ENCODE measurements at places on chromosomes 16 and 17.
A peak's percentile ranks its signal among the peaks of the same experiment; 100 is the strongest.

GRCh38 chr17:31283841-31284240 is 13.2 kb downstream of the OMG start:
- no peak overlapping the region for H3K27ac ChIP-seq
- H3K27me3 ChIP-seq: no peaks in the 10 kb centered on the region
- no peak overlapping the region for H3K4me3 ChIP-seq
- peaks cover 16% of the 10 kb centered on the region for H3K36me3 ChIP-seq
- H3K4me1 ChIP-seq: no peaks in the 10 kb centered on the region

- H3K4me1 ChIP-seq: peaks cover 66% of the 10 kb centered on the region
- no peaks in the 10 kb centered on the region for H3K36me3 ChIP-seq
- no peak overlapping the region for H3K27ac ChIP-seq
- peak; percentile 94 for DNase-seq
- no peaks in the 10 kb centered on the region for H3K27me3 ChIP-seq
- H3K4me3 ChIP-seq: peak overlapping the region; percentile 58
Measured at GRCh38 chr16:84726079-84726668, 26.4 kb downstream of the USP10 start.

DNA sequence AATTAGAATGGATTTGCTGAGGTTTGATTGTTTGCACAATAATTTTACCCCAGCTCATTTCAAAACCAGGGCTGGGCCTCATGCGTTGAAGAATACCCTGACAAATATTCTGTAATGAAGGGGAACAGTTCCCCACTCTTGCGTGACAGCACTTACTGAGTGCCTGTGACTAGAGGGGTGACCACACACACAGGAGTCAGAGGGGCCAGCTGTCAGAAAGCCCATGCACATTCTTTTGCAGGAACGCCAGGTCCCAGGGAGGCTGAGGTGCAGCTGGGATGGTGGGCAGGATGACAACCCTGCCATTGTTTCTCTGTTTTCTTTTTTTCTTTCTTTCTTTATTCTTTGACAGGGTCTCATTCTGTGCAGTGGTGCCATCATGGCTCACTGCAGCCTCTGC is 44.6 kb downstream of the SMPD3 start:
- H3K36me3 ChIP-seq: no peaks in the 10 kb centered on the region
- peaks cover 6% of the 10 kb centered on the region for H3K27me3 ChIP-seq
- H3K4me3 ChIP-seq: no peak overlapping the region
- H3K27ac ChIP-seq: no peak overlapping the region
- DNase-seq: no peak

DNA sequence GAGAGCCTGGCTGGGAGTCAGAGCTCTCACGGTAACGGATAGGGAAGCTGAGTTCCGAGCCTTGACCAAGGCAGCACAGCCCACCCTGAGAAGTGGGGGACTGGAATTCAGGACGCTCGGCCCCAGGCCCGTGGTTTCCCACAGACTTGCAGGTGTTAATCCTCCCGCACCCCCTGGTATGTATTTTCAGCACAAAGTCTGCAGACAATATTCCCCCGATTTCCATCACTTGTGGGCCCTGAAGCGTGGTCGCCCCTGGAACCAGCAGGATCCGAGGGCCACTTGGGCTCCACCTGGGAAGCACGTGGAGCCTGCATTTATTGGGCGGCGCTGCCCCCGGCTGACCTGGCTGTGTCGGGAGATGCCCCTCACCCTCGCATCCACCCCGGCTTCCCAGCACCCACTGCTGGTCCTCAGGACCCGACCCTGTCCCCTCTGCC is 60.2 kb downstream of the WSB1 start:
- peaks cover 16% of the 10 kb centered on the region for H3K4me1 ChIP-seq
- no peaks in the 10 kb centered on the region for H3K36me3 ChIP-seq
- DNase-seq: no peak
- H3K27me3 ChIP-seq: no peaks in the 10 kb centered on the region
- peak overlapping the region; percentile 81 for H3K4me3 ChIP-seq
- H3K27ac ChIP-seq: no peak overlapping the region

DNA sequence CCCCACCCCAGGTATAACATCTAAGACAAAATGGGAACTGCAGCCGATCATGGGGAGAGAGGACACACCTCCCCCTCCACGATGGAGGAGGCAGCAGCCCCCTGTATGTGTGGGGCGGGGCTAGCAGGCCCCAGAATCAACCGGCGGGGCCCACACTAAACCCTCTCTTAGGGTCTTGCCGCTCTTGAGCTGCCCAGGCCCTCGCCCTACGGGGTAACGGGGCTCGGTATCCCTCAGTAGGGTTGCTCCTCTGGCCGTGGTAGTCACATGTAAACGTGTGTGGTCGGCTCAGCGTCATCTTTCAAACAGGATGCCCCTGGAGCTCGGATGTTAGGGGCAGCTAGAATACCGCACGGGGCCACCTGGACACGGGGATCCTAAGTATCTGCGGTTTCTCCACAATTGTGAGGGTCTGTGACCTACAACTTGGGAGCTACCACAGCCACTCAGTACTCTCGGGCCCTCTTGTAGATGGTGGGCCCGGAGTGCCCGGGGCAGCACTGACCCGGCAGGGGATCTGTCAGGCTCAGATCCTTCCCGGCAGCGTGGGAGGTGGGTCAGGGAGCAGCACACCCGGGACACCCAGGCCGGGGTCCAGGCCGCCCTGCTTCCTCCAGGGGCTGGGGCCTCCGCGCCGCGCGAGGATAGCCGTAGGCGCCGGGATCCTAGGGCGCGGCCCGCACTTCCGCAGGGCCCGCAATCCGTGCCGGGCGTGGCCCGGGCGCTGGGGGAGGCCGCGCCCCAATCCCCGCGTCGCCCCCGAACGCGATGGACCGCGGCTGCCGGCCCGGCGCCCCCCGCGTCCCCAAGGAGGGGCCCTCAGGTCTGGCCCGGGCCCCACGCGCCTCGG is 781 bp downstream of the ARHGDIA start:
- DNase-seq: no peak
- H3K4me1 ChIP-seq: peaks cover 27% of the 10 kb centered on the region
- H3K27ac ChIP-seq: peak overlapping the region; percentile 93
- peaks cover 17% of the 10 kb centered on the region for H3K27me3 ChIP-seq

- H3K27ac ChIP-seq: no peak overlapping the region
- H3K27me3 ChIP-seq: no peaks in the 10 kb centered on the region
- DNase-seq: no peak
- no peak overlapping the region for H3K4me3 ChIP-seq
Measured at GRCh38 chr16:70496513-70496912, 26.8 kb downstream of the COG4 start.

- peaks cover 44% of the 10 kb centered on the region for H3K4me1 ChIP-seq
- H3K36me3 ChIP-seq: peaks cover 3% of the 10 kb centered on the region
- peaks cover 27% of the 10 kb centered on the region for H3K27me3 ChIP-seq
- H3K4me3 ChIP-seq: peak overlapping the region; percentile 85
- peak; percentile 26 for DNase-seq
Measured at GRCh38 chr17:76384987-76385891, 830 bp downstream of the SPHK1 start.

DNA sequence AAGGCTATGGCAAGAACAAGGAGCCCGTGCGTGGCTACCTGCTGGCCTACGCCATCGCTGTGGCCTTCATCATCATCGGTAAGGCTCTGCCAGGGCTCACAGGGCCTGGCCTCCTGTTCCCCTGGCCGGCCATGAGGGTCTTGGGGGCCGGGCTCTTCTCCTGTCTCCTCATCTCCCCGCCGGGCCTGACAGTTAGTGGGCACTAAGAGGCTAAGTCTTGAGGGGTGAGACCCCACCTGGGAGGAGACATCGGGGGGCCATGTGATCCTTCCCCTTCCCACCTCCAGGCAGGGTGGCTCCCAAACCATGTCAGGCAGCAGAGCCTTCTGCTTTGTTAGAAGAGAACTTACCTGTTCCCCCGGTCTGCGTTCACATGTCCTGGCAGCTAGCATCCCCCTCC is 15.2 kb downstream of the SLC12A3 start:
- no peak overlapping the region for H3K27ac ChIP-seq
- H3K27me3 ChIP-seq: no peaks in the 10 kb centered on the region
- H3K4me1 ChIP-seq: no peaks in the 10 kb centered on the region
- H3K36me3 ChIP-seq: no peaks in the 10 kb centered on the region
- H3K4me3 ChIP-seq: no peak overlapping the region
- DNase-seq: no peak

DNA sequence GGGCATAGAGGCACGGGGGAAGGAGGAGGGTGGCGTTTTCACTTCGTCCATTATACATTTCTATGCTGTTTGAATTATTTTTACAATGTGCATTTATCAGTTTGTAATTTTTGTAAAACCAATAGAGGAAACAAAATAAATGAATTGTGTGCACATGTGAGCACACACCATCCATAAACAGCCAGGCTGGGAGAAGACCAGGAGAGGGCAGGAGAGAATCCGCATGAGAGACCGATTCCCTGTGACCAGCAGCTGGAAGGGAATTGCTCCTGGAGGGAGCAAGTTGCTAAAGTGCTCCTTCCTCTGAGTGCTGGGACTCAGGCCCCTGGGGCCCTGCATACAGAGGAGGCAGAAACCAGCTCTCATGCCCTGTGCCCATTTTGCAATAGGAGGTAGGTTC is 126.0 kb downstream of the ABCC12 start:
- no peaks in the 10 kb centered on the region for H3K27me3 ChIP-seq
- H3K4me1 ChIP-seq: peaks cover 12% of the 10 kb centered on the region
- no peak overlapping the region for H3K4me3 ChIP-seq
- no peak for DNase-seq
- peaks cover 3% of the 10 kb centered on the region for H3K36me3 ChIP-seq

GRCh38 chr17:14398766-14399165 is 97.9 kb downstream of the HS3ST3B1 start:
- no peaks in the 10 kb centered on the region for H3K27me3 ChIP-seq
- no peaks in the 10 kb centered on the region for H3K4me1 ChIP-seq
- no peak for DNase-seq
- no peak overlapping the region for H3K27ac ChIP-seq
- H3K36me3 ChIP-seq: no peaks in the 10 kb centered on the region

GRCh38 chr17:57539529-57540301 is 205.4 kb downstream of the CCDC182 start:
- no peak for DNase-seq
- H3K27ac ChIP-seq: peak overlapping the region; percentile 70
- H3K27me3 ChIP-seq: no peaks in the 10 kb centered on the region
- H3K4me3 ChIP-seq: peak overlapping the region; percentile 64
- peaks cover 96% of the 10 kb centered on the region for H3K4me1 ChIP-seq

GRCh38 chr16:72284042-72284789 is 112.3 kb upstream of the PMFBP1 start:
- no peak overlapping the region for H3K4me3 ChIP-seq
- DNase-seq: no peak
- no peaks in the 10 kb centered on the region for H3K27me3 ChIP-seq
- peaks cover 2% of the 10 kb centered on the region for H3K36me3 ChIP-seq
- no peaks in the 10 kb centered on the region for H3K4me1 ChIP-seq
- H3K27ac ChIP-seq: no peak overlapping the region

DNA sequence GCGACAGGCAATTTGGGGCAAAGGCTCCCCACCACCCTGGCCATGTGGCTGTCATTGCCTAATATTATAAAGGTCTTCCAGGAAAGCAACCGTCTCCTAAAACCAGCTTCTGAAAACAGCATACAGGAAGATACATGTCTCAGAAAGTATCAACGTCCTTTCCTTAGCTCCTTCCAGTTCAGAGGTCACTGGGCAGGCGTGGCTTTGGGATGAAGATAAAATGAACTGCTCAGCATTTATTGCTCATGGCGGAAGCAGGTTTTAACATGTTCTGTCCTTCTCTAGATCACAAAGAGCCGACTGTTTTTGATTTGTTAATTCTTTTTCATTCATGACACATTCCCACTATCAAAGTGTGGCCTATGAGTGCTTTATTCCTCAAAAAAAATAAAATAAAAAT is 8.0 kb downstream of the CFAP20 start:
- H3K27ac ChIP-seq: peak overlapping the region; percentile 46
- peaks cover 3% of the 10 kb centered on the region for H3K36me3 ChIP-seq
- DNase-seq: no peak

DNA sequence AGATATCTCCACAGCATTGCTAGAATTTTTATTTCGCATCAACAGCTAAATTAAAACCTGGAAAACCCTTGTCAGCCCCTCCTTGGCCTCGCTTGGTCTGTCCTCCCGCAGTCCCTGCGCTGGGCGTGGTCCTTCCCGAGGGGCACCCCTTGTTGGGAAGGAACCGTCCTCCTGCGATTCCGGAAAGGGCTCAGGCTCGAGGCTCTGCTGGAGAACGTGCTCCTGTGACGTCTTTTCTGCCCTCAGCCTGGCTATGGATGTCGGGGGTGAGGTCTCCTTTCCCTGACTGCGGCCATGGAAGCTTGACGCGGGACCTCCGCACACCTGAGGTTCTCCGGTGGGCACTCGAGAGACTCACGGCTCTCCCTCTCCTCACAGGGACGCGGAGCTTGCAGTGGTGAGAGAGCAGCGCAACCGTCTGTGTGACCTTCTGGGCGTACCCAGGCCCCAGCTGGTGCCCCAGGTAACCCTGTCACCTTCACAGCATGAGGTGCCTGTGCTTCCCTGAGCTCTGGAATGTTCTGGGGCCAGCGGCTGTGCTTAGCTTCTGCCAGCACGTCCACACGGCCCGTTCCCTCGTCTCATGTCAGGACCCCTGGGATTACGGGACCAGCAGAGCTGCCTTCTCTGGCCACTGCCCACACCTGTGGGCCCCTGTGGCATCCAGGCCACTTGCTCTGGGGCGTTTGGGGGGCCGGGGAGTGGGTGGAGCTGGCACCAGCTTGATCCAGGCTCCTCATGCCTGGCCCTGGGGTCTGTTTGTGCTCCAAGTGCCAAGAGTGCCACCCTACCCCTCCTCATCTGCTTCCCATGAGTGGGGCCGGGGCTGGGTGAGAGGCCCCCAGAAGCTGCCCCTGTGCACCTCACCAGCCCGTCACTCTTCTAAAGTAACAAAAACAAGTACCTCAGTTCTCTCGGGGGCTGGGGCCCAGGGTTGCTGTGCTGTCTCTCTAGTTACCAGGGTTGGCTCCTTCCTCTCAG is 101.5 kb upstream of the ZNF750 start:
- no peak for DNase-seq
- no peaks in the 10 kb centered on the region for H3K27me3 ChIP-seq
- peaks cover 40% of the 10 kb centered on the region for H3K36me3 ChIP-seq
- H3K27ac ChIP-seq: no peak overlapping the region
- no peaks in the 10 kb centered on the region for H3K4me1 ChIP-seq

GRCh38 chr16:49699841-49700175 is 156.1 kb downstream of the ZNF423 start:
- H3K27ac ChIP-seq: peak overlapping the region; percentile 91
- H3K27me3 ChIP-seq: no peaks in the 10 kb centered on the region
- H3K4me3 ChIP-seq: peak overlapping the region; percentile 73
- no peaks in the 10 kb centered on the region for H3K36me3 ChIP-seq

DNA sequence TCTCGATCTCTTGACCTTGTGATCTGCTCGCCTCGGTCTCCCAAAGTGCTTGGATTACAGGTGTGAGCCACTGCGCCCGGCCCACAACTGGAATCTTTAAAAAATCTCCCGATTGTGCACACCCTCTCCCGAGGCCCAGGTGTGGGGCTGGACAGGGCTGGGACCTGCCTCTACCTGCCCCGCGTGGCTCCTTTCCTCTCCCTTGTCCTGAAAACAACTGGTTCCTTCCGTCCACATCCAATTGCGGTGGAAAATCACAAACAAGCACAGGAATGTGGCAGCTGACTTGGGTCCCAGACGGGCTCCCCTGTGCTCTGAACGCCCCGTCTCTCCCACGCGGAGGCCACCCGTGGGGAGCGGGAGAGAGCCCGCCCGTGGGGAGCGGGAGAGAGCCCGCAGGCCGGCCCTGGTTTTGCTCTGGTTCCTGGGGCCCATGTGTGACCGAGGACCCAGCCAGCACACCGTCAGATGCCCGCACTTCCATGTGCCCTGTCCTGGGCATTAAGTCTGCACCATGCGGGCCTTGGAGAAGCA is 3.0 kb upstream of the TMEM204 start:
- no peaks in the 10 kb centered on the region for H3K27me3 ChIP-seq
- H3K27ac ChIP-seq: peak overlapping the region; percentile 43
- peaks cover 9% of the 10 kb centered on the region for H3K4me1 ChIP-seq
- DNase-seq: no peak
- no peak overlapping the region for H3K4me3 ChIP-seq

- H3K36me3 ChIP-seq: no peaks in the 10 kb centered on the region
- DNase-seq: no peak
- H3K4me1 ChIP-seq: no peaks in the 10 kb centered on the region
- no peaks in the 10 kb centered on the region for H3K27me3 ChIP-seq
- no peak overlapping the region for H3K4me3 ChIP-seq
- H3K27ac ChIP-seq: no peak overlapping the region
Measured at GRCh38 chr17:77842528-77843147, 115.9 kb upstream of the TNRC6C start.
